ENCODE measurements at places on chromosomes 1 and 21.

DNA sequence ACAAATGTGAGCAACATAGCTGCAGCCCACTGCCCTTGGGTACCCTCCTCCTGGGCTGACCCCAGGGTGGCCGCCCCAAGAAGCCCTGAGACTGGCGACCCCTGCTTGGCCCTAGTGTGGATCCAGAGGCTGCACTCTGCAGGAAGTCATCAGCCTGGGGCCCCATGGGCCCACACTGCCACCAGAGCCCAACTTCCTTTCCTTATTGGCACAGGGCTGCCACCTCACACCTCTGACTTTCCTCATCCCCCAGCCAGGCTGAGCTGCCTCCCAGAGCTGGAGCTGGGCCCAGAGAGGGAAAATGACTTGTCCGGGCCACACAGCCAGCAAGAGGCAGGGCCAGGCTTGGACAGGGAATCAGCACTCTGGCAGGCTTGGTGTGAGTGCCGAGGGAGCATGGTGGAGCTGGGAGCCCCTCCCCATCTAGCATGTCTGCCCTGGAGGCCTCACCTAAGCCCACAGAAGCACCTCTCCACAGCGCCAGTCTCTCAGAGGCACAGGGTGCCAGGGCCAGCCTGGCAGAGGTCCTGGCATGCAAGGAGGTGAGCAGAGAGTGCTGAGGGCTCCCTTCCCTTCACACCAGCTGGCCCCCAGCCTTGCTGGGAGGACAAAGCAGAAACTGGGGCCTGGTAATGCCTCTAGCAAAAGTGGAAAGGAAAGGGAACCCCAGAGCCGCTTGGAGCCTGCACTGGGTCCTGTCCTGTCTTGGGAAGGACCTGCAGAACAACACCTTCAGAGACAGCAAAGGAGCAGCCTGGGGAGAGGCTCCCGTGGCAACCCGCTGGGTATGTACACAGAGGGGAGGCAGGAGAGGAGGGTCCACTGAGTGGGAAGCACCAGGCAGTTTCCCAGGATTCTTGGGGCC lies 3.2 kb downstream of the RAP1GAP start:
- DNase-seq: no peak

- DNase-seq: no peak
These were observed 281.0 kb downstream of the SMYD3 start for GRCh38 chr1:246226041-246226440.

DNA sequence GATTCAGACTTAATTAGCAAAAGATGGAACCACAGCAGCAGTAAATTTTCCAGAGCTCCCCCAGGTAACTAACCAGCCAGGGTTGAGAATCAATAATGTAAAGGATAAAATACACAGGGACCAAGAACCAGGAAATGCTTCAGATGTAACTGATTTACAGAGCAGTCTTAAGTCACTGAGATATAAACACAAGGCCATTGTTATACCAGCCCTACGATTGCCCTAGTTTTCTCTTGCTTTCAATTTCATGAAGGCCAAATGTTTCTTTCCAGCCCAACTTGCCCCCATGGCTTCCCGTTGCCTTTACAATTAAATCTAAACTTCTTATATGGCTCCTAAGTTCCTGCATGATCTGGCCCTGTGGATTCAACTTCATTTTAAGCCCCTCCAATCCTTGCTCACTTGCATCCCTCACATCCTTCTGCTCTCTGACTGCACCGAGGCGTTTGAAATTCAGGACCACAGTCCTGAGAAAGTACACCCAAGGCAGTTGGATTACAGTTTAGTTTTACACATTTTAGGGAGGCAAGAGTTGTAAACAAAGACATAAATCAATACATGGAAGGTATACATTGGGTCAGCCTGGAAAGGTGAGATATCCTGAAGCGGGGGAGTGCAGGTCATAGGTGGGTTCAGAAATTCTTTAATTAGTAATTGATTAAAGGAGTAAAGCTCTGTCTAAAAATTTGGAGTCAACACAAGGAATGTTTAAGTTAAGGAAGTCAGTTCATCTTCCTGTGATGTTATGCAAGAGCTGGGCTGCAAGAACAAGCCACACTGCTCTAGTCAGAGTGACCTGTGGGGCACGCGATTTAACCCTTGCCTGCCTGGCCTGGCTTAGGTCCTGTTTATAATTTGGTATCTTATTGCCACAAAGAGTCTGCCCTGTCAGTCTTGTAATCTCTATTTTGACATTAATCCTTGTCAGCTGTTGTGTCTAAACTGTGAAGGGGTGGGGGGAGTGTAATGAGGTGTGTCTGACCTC lies 69.9 kb upstream of the COG2 start:
- no peak for DNase-seq

GRCh38 chr1:50568782-50569181 lies 145.5 kb upstream of the DMRTA2 start:
- DNase-seq: no peak

- DNase-seq: no peak
These were observed 7.3 kb downstream of the OVAAL start for GRCh38 chr1:180566026-180566425.

GRCh38 chr1:181179987-181180365 lies 91.5 kb downstream of the IER5 start:
- peak; percentile 61 for DNase-seq

DNA sequence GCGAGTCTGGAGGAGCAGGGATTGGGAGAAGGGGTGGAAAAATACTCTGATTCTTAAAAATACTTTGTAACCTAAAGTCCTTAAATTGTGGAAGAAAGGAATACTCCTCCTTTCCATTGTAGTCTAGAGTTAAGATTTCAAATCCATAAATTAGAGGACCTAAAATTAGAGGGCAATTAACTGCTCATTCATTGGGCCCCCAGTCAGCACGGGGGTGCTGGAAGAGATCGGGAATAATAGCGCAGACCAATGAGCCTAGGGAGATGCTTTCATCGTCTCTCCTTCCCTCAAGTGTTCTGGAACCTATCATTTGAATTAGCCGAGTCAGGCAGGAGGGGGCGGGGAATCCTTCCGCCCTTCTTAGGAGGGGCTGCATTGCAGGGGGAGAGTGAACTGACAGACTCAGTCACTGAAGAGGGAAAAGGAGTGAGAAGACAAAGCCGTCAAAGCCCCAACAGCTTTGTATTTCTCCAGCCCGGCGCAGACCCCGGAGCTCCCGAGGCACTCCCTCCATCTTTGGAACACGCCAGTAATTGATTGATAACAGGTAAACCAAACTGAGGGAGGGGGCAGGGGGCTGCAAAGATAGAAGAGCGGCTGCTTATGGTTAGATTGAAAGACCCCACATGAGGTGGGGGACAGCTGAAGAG lies at the start of gene MLLT11:
MLLT11 (plus strand) TSS at position 391 of the 650 bp plus-strand sequence. CDS start 6,828 bp downstream, outside the sequence.
- DNase-seq: no peak

DNA sequence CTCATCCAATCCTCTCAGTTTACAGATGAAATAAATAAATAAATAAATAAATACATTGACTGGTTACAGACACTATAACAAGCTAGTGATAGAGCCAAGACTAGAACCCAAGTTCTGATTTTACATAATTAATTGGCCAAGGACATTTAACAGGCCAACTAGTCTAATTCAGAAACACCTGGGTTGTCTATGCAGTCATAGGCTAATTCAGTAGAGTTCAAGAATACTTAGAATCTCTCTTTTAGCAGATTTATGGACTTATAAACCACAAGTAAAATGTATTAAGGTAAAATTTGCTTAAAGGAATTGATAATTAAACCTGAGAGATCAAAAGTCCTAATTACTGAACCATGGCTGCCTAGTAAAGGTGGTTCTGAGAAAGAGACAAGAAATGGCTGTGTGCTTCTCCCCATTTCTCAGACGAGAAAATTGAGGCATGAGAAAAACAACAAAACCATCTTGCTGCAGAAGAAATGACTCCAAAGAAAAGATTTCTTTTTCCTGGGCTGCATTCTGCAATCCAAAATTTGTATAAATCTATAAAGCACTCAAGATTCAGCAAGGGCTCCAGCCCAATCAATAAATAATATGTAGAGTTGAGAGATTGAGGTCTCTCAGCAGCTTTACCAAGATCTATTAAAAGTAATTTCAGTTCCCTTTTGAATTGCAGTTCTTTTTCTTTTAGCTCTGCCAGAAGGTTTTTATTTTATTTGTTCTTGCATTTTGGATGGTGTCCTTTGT lies 98.3 kb downstream of the DUSP10 start:
- no peak for DNase-seq

DNA sequence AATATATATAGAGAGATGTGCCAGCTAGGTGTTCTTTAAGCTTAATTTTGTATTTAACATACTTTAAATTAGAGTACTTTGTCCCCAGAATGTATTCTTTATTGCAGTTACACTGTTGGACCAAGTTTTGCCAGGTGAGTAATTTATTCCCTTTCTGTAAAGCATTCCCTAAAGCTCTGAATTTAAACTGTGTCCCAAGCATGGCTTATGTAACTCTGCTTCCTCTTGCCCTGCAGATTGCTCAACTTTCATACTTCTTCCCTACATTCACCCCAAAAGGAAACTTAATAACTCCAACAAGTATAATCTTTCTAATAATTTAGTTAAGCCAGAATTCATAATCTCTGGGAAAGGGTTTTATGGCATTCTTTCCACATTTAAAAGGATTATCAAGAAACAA lies 5.6 kb downstream of the LYPLAL1 start:
- DNase-seq: no peak
